Stimulated activated CD4-positive, alpha-beta T cell treated with anti-CD3 and anti-CD28 coated beads, Interleukin-4, amount 100 ng/mL, for 4 hours (primary cell): ENCODE measurements at places on chromosomes 4 and X.

DNA sequence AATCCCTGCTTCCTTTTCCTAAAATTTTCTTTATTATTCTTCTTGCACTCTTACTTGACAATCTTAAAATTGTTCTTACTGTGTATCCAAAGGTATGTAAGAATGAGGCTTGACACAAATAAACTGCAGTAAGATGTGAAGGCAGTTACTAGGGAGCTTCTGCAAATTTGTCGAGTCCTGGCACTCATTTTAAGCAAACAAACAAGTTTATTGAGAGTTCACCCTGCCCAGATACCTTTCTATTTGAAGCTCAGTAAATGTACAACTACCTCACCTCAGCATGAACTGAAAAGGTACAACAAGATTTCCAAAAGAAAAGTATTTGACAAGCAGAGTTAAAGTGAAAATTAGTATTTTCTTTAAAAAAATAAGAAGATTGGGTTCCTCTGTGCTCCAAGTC lies 13.3 kb upstream of the SYTL4 start:
- DNase-seq: no peak

DNA sequence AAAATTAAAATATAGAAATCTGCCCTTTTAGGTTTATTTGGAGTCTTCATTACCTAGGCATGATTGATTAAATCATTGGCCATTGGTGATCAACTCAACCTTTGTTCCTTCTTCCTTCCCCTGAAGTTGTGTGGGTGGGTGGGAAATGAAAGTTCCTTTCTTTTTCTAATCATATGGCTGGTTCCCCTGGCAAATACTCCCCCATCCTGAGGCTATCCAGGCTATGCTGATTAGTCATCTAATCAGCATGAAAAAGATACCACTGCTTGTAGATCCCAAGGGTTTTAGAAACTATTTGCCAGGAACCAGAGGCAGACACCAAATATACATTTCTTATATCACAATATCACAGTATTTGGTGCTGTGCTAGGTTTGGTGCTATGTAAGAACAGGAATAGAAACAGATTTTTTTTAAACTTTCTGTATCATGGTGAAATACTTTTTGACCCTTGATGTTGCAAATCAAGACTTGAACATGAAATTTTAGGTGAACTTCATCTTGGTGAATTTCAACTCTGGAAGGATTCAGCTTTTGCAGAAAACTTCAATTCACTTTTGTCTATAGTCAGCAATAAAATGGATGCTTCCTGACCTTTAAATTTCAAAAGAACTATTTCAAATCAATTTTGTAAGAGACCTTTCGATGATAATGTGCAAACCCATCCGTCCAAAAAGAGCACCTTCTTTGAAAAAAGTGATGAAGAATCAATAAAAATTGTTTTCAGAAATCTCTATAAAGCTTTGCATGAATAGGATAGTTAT lies 71.1 kb downstream of the CCSER1 start:
- DNase-seq: no peak

DNA sequence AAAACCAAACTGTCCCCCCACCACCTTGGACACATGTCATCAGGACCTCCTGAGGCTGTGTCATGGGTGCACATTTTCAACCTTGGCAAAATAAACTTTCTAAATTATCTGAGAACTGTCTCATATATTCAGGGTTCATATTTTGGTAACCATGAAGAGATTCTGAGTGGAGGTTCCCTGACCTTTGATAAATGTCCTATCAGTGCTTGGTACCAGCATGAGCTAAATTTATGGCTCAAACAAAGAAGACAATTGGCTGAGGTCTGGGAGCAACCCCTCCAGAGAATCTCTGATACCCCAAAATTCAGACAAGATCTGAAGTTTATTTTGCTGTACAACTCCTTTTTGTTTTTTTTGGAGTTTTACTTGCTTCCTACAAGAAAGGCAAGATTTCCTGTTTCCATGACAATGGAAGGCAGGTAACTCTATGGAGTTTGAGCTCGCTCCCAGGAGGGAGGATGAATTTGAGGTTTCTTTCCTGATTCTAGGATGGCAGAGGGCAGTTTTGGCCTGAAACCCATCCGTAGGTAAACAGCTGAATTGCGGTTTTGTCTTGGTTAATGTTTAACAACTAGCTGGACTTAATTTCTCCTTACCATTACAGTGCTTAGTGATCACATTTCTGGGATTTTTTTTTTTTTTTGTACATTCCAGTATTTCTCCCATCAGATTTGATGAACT lies 14.5 kb downstream of the UGT2B15 start:
- no peak for DNase-seq

DNA sequence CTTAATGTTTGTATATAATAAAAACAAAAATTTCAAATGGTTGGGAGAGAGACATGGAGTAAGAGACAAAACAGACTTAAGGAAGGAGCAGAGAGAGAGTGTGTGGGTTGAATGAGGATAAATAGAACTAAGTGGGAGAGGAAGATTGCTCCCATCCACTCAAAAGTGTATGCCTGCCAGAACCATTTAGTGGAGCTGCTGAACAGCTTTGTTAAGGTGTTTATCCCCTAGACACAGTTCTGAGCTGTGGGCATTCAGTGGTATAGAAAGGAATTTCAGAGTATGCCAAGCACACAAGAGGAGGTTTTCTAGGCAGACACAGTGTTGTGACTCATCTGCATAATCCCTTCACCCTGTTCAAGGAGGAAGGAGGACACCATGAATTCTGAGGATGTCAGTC lies 508.6 kb upstream of the EPHA5 start:
- no peak for DNase-seq

DNA sequence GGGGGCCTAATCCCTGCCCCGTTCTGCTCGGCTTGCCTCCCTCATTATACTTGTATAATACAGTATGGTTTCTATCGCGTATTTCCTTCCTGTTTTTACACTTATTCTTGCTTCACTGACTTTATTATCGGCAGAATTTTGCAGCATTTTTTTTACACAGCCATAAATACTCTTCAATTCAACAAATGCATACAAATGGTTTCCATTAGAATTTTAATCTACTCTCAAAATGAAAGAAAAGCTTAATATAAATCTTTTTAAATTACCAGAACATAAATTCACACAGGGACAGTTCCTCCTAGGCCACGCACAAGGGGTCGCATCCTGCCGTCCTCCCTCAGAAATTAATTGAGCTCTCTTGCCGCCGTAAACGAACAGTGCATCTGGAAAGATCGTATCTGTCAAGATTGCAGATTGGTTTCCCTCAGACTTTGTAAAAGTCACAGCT lies 42.9 kb downstream of the DCTD start:
- no peak for DNase-seq

GRCh38 chr4:119302073-119302832 lies 19.7 kb downstream of the FABP2 start:
- no peak for DNase-seq

GRCh38 chr4:121339307-121339706 lies 41.5 kb downstream of the QRFPR start:
- DNase-seq: no peak

DNA sequence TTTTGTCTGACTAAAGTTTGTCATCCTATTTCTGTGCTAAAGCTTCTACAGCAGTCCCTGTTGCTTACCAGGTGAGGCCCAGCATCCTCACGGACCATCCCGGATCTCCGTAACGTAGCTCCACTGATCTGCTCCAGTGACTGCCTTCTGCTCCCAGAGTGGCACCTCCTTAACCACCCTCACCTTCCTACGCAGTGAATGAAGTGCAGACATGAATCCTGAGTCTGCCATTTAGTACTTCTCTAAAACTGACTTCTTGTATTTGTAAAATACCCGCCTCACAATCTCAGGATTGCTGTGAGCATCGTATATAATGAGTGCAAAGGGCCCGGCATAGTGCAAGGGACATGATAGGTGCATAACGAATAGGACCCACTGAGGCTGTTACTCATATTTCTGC lies 27.7 kb upstream of the ACSL1 start:
- no peak for DNase-seq

GRCh38 chr4:10659251-10659650 lies 25.3 kb downstream of the CLNK start:
- DNase-seq: no peak

- no peak for DNase-seq
Observed at GRCh38 chr4:105527081-105527480, 25.3 kb upstream of the ARHGEF38 start.

- DNase-seq: no peak
Observed at GRCh38 chr4:26579169-26579568, 4.7 kb upstream of the TBC1D19 start.

GRCh38 chr4:57070461-57070860 lies 39.7 kb downstream of the IGFBP7 start:
- DNase-seq: no peak

DNA sequence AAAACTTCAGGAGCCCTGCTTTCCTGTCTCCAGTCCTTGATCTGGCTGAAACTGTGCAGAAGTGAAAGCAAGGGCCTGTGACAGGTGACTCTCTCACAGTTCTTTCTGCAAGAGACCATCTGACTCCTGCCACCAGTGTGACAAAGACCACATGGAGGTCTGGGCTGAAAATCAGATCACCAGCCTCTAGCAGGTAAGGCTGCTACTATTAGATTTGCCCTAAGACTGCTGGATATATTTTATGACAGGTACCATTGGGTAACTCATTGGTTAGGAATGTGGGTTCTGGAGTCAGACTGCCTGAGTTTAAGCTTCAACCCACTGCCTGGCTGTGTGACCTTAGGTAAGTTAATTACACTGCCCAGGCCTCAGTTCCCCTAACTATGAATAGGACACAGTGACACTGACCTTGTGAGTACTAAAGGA lies 163.3 kb upstream of the SLC7A11 start:
- DNase-seq: no peak

- DNase-seq: no peak
Observed at GRCh38 chr4:174377613-174378012, 93.9 kb downstream of the CEP44 start.

- no peak for DNase-seq
Observed at GRCh38 chr4:64718091-64718490, 308.8 kb upstream of the TECRL start.

DNA sequence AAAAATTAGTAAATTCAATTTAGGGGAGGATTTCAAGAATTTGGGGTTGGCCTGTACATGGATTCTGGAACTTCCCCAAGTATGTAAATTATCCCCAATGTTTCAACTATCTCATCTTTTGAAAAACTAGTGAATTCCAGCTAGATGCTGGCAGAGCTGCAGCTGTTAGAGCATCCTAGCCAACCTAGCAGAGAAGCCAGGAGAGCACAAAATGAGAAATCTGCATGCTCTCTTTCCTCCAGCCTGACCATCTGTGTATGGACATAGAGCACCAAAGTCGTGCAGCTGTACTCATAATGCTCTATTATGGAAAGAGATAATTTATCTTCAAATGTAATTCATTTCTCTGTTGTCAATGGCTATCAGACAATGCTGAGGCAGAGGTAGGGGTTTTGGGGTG lies 1217.7 kb downstream of the PCDH19 start:
- DNase-seq: no peak

DNA sequence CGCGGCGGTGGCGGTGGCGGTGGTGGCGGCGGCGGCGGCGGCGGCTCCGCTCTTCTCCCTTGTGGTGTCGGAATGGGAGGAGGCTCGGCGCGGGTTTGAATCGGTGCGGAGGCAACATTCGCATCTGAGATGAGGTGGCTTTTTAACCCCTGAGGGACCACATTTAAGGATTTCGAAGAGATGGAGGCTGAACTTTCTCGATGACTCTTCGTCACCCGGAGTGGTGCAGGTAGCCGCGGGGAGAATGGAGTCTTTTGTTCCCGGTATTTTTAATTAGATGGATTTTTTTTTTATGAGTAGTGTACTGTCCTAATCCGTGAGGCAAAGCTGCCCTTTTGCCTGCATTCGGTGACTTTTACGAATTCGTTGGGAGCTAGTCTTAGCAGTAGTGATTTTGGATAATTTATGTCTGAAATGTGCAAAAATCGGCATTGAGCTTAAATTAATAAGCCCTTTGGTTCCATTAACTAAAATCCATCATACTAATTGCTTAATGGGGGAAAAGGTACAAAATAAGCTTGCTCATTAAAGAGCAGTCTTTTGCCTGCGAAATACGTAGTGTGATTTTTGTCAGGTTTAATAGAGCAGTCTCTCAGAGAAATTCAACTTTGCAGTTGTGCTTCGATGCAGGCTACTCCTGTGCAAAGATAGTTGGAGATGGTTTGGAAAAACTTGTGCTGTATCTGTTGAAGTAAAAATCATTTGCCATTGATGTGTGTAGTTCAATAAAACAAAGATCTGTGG lies 206.2 kb downstream of the TENM3 start:
- DNase-seq: no peak

DNA sequence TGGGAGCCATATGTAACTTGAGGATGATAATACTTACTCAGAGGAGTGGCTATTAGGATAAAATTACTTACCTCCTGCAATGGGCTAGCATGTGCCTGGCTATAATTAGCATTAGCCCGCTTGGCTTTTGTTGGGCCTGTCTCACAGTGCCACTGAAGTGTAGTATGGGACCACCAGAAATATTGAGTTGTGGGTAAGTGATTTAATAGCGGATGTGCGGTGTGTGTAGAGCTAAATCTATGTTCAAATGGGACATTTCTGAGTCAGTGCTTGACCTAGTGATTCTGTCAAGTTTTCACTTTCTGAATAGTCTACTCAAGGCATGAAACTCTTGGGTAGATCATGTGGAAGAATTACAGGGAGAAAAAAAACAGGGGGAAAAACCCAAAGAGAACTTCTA lies 3.5 kb upstream of the CLNK start:
- no peak for DNase-seq

GRCh38 chrX:9135901-9136510 lies 102.1 kb upstream of the FAM9B start:
- DNase-seq: no peak

DNA sequence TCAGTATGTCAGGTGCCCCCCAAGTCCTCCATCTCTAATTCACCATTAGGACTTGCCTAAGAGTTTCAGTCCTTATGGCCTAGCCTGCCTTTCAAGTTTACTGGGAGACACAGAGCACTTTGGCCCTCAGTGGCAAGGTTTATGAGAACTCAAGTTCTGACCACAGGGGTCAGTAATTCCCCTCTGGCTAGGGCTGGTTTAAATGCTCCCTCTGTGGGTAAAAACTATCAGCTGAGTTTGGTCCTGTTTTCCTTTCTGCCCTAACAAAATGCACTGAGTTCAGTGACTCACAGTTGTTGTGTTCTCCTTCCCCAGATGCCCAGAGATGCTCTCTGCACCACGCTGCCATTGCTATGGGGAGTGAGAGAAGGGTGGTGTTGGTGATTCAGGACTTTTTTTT lies 163.2 kb downstream of the RELL1 start:
- DNase-seq: no peak

DNA sequence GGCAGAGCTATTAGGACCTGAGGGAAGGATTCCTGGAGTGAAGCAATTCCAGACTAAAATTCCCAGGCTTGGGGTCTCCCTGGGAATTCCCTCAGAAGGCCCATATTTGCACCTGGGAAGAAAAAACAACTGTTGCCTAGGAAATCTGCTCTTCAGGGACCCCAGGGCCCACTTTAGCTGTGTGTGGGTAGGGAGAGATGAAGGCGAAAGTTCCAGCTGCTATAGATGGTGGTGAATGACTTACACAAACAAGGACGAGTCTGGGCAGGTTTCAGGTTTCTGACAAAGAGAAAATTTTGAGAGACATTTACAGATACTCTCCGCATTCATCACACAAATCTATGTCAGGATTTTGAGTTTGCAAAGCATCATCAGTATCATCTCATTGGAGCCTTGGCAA lies 126.1 kb downstream of the GPC3 start:
- no peak for DNase-seq
